ENCODE measurements at places on chromosomes 16 and 17.

- DNase-seq, result peak; percentile 68
Observed at GRCh38 chr17:29145289-29146073, 34.7 kb downstream of the MYO18A start.

DNA sequence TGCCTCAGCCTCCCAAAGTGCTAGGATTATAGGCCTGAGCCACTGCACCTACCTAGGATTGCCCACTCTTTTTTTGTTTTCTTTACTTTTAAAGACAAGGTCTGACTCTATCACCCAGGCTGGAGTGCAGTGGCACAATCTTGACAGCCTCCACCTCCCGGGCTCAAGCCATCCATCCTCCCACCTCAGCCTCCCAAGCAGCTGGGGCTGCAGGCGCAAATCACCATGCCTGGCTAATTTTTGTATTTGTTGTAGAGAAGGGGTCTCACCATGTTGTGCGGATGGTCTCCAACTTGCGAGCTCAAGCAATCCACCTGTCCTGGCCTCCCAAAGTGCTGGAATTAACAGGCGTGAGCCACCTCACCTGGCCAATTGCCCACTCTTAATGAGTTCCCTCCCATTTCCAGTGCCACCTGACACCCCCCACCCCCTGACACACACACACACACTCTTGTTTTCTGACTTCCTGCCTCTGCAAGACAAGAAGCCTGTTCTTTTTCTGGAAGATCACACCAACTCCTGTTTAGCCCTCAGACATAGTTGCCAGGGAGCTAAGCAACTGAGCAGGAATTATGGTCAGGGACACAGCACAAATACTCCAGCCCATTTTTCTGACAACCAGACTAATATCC, 2.6 kb downstream of the OVCA2 start:
- no peak for DNase-seq

GRCh38 chr17:19672009-19672750, 23.6 kb downstream of the ALDH3A2 start:
- no peak for DNase-seq

GRCh38 chr17:49183341-49183740, 27.0 kb downstream of the GNGT2 start:
- no peak for DNase-seq

DNA sequence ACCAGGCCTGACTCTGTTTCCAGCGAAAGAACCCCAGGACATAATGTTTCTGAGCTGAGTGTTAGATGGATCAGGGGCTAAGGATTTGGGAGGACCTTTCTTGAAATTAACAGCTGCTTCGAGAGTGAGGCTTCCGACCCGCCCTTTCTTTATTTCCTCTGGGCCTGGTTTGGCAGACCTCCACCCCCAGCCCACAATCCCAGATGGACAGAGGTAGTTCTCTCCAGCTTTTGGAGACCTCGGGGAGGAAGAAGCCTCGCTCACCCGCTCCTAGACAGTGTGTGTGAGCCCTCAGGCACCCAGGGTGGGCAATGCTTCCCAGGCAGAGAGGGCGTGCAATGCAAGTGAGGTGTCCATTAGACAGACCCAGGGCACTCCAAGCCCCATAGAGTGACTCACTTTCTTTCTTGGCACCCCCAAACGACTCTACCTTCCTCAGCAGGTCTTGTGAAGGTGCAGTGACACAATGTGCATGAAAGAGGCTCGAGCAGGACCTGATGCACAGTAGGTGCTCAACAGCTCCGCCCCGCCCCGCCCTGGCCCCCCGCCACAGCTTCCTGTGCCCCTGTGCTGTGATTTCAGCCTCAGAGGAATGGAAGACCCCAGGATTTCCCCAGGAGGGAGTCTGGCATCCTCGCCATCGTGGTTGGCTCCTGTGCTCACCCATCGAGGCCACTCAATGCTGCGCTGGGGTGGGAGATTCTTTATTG, 50.7 kb upstream of the TOB1 start:
- no peak for DNase-seq

DNA sequence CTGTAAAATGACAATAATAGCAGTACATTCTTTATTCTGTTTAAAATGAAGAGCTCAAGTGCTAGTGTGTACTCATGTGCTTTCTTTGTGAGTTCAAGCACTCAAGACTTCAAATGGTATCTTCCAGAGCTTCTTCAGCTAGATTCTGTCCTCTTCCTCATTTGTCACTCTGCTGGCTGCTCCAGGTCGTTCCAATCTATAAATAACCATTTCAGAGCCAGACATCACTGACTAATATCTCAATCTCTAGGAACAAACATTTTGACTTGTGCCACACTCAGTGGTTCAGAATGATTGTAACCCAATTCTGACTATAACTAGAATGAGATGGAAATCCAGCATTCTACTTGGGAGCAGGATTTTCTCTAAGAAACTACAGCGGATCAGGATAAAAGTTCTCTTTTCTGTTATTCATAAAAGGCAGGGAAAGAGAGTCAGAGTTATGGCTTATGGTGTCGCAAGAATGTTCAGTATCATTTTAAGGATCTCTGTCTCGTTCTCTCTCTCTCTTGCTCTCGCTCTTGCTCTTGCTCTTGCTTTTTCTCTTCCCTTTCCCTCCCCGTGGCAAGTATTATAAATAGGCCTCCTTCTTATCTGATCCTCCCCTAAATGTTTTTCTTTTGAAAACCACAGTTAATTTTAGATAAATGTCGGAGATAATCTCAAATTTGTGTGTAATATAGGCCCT, 116.3 kb upstream of the MAF start:
- no peak for DNase-seq

- DNase-seq, result peak; percentile 8
Observed at GRCh38 chr16:14628806-14629611, 1.1 kb downstream of the PARN start.
